Erythroblast (primary cell): ENCODE measurements at places on chromosomes 3 and 15.

DNA sequence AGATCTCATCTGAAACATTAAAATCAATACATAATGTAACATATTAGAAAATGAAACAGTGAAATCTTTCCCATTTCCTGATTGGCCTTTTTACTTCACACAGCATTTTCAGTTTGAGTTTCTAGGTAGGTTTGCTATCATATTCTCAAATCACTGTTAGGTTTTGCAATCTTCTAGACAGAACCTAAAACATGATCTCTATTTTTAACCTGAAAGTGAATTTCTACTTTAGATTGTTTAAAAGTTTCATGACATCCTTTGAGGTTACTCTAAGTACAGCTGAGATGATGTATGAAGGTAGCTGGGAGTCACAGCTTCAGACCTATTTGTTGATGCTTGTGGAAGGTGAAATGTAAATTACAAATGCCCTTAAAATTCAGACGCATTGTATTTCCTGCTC is 118.4 kb upstream of the GPR149 start:
- DNase-seq: no peak

- no peak for DNase-seq
These were observed 33.5 kb upstream of the MFSD1 start for GRCh38 chr3:158768361-158768787.

GRCh38 chr3:55662683-55663082 is 175.6 kb upstream of the WNT5A start:
- DNase-seq: no peak

- no peak for DNase-seq
These were observed 18.5 kb downstream of the GRAMD2A start for GRCh38 chr15:72178976-72179585.

DNA sequence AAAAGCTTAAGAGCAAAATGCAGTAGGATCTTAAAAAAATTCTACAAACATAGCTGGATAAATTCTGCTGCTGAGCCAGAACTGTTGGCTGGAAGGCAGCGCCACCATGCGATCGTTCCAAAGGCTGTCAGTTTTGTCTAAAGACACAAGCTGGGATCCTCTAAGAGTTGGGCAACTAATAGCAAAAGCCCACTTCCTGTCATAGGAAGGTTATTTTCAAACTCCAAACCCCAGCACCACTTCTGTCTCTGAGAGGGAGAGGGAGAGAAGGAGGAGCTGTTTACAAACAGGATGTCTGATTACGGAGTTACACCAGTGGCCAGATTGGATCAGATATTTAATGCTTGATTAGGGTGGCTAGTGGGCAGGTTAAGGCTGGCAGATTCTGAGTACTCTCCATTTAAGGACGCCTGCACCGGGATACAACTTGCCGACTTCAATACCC is 44.0 kb downstream of the EIF4E3 start:
- DNase-seq: peak; percentile 57

DNA sequence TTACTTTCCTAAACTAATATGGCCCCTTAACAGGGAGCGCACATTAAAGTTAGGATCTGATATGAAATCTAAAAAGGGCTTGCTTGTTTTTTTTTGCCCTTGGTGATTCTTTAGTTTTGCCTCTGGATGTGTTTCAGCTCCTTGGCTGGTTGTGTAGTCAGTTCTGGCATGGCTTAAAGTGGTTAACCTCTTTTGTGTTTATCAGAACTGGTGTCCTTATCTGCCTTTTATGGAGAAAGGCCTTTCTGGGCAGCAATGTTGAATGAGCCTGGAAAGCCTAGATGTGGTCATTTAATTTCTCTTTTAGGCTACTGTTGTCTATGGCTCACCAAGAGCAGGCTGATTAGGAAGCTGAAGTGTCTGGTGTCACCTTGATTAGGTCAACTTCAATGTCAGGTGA is 254.5 kb upstream of the ROPN1 start:
- no peak for DNase-seq

GRCh38 chr15:35038626-35039451 is 46.3 kb downstream of the NANOGP8 start:
- DNase-seq: peak; percentile 35

- DNase-seq: no peak
These were observed 102.9 kb downstream of the ADCY5 start for GRCh38 chr3:123346021-123346420.

GRCh38 chr3:128408693-128409623 is 57.7 kb downstream of the DNAJB8 start:
- peak; percentile 38 for DNase-seq

DNA sequence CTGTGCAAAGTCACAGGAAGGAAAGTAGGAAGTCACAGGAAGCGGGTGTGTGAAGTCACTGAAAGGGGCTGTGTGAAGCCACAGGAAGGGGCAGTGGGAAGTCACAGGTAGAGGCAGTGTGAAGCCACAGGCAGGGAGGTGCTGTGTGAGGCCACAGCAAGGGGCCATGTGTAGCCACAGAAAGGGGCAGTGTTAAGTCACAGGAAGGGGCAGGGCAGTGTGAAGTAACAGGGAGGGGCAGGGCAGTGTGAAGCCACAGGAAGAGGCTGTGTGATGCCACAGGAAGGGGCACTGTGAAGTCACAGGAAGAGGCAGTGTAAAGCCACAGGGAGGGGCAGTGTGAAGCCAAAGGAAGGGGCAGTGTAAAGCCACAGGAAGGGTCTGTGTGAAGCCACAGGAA is 36.5 kb downstream of the GASK1A start:
- DNase-seq: no peak

GRCh38 chr3:184806567-184807271 is 5.2 kb upstream of the VPS8 start:
- no peak for DNase-seq

DNA sequence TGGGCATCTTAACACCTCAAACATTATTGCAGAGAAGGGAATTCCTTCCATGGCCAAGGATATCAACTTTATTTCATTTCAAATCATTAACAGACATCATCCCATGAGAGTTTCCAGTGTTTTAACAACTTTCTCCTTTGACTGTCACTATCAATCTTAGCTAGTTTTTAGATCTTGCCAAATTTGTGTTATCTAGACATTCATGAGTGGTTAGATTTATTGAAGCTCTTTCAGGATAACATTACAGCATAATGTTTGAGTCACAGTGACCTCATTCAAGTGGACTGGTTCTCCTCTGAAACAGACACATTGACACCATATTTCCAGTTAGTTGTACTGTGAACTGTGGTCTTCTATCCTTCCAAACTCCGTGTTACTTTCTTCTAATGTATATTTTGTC is 8.6 kb upstream of the TNFAIP8L3 start:
- DNase-seq: no peak

DNA sequence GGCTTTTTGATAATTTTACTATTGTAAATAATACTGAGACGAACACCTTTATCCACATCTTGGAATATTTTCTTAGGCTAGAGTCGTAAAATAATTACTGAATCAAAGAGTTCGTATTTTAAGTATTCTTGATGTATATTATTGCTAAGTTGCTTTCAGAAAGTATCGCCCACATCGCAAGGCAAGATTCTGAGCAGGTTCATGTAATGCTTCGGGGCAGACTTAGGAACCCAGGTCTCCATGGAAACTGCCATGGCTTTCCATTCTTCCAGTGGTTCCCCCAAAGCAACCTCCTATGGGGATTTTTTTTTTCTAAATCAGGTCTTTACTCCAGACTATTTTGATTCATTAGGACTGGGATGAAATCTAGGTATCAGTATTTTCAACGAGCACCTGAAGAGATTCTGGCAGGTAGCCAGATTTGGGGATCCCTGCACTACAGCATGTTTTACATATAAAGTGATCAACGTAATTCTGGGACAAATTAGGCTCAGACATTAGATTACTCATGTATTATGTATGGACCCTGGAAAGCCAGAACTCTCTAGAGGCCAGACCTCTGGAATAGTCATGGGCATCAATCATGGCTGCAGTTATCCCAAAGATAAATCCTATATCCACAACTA is 86.5 kb downstream of the B3GNT5 start:
- DNase-seq: no peak

DNA sequence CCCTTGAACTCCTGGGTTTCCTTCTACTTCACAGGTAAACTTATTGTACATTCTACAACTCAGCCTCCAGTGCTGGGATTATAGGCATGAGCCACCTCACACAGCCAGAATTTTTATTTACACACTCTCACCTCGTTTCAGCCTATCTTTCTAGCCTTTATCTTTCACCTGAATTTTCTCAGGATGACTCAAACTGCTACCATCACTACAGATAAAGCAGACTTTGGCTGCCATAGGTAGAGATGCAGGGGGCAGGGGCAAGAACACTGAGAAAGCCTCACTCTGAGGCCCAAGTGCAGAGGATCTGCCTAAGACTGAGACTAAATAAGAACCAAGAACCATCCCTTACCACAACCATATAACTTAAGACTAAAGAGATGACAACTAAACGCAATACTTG is 59.0 kb downstream of the ETFA start:
- DNase-seq: no peak

DNA sequence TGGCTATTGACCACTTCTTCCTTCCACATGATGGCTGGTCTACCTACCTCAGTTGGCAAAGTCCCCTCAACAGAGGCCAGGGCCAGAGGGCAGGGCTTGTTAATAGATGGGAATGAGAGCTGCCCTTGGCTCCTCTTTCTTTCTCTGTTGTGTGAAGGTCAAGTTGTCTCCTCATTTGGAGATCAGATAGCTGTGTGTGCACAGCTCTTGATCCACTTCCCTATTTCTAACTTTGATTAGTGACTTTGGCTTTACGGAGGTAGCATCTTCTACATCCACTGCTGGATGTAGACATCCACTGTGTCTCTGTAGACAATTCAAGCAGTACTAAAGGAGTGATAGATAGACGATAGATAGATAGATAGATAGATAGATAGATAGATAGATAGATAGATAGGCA is 270.8 kb upstream of the LRRFIP2 start:
- no peak for DNase-seq

- DNase-seq: no peak
These were observed 11.0 kb upstream of the ARPP19 start for GRCh38 chr15:52579852-52580251.

DNA sequence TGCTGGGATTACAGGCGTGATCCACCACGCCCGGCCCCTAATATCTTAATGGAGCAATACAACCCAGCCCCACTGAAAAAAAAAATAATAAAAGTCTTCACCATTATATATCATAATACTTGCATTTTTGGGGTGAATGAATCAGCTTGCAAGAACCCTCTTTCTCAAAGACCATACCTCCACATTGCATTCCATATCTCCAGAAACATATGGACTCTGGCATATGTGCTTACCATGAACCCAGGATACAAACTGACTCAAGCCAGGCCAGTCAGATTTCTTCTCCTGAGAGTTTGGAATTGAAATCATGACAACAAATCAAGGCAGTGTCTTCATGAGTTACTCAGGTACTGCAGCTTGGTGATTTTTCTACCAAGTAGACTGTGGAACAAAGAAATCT is 101.2 kb downstream of the FRMD5 start:
- no peak for DNase-seq

DNA sequence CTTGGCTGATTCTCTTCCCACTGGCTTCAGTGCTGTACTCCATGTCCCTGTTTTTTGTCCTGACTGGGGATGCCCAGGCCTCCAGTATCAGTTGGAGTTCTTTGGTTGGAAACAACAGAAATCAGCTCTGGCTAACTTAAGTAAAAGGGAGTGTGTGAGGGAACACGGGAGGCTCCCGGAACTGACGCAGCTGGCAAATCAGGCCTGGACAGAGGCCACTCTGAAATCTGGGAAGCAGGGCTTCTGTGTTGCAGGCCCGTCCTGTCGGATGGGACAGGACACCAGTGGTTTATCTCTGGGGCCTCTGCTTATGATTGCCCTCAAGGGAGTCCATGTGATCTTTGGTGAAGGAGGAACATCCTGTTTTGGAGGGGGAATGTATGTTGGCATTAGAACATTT is 124.3 kb downstream of the CHCHD6 start:
- no peak for DNase-seq

- DNase-seq: no peak
These were observed 107.5 kb downstream of the SYNPR start for GRCh38 chr3:63385629-63386028.

DNA sequence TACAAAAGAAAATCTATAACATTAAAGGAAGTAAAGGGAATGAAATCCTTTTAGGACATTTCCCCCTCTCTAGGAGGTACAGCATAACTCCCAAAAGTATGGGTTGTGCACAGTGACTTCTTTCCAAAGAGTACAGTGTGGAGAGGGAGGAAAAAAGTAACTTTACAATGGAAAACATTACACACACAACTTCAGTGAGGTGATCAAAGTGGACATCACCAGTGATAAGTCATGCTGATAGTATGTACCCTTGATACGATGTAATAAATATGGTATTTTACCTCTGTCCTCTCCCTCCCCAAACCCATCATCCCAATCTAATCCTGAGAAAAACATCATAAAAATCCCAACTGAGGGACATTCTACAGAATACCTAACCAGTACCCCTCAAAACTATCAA is 10.8 kb downstream of the PLD1 start:
- no peak for DNase-seq

- peak; percentile 87 for DNase-seq
These were observed 9.2 kb downstream of the IGF2BP2 start for GRCh38 chr3:185815391-185816282.

- DNase-seq: no peak
These were observed 41.2 kb downstream of the KLF13 start for GRCh38 chr15:31367730-31368344.

- peak; percentile 54 for DNase-seq
These were observed 202.8 kb downstream of the SV2B start for GRCh38 chr15:91302588-91303439.

GRCh38 chr15:63986185-63986680 is 60.1 kb downstream of the DAPK2 start:
- no peak for DNase-seq

GRCh38 chr15:60840703-60841411 is 361.9 kb upstream of the ICE2 start:
- DNase-seq: no peak

DNA sequence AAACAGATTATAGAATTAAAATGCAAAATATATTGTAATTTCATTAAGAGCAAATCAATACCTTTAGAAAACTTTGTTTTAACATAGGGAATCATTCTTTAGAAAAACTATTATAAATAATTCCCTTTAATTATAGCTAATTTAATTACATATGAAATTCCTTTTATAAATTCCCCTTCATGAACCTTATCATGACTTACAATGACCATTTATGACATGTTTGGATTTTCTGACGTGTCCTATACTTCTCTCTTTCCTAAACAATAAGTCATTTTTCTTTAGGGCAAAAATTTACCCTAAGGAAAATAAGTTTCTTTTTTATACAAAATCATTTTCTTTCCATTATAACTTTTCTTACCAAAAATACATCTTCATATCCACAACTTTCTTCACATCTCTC is 37.8 kb downstream of the PRR20G start:
- DNase-seq: no peak

DNA sequence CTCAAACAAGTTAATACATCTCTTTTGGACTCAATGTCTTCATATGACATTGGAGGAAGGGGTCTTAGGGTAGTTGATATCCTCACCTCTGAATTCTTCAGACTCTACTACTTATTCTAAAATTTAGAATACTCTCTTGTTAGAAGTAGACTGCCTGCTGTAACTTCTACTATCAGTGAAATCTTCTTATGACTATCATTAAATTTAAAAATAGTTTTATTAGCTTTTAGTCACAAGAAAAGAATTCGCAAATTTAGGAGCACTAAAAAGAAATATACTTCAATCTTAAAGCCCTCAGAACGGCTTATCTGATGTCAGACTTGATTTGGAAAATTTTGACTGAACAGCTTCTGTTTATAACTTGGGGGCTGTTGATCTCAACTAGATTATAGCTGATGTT is 67.1 kb upstream of the TTC14 start:
- no peak for DNase-seq
